ENCODE measurements at places on chromosomes 5 and 9.

- no peak for DNase-seq
These were observed 36.5 kb upstream of the EGFL7 start for GRCh38 chr9:136626066-136626725.

GRCh38 chr5:859391-859790 is 8.6 kb upstream of the ZDHHC11 start:
- DNase-seq: no peak

DNA sequence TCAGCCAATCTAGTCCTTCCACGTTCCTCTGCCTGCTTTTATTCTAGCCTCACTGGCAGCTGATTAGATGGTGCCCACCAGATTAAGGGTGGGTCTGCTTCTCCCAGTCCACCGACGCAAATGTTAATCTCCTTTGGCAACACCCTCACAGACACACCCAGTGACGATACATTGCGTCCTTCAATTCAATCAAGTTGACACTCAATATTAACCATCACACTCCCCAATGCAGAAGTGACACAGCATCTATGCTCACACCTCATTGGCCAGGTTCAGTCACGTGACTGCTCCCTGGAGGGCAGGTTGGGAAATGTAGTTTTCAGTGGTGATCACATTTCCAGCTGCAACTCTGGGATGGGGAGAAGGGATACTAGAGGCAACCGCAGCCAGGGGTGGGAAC is 13.0 kb downstream of the SUSD3 start:
- DNase-seq: no peak

DNA sequence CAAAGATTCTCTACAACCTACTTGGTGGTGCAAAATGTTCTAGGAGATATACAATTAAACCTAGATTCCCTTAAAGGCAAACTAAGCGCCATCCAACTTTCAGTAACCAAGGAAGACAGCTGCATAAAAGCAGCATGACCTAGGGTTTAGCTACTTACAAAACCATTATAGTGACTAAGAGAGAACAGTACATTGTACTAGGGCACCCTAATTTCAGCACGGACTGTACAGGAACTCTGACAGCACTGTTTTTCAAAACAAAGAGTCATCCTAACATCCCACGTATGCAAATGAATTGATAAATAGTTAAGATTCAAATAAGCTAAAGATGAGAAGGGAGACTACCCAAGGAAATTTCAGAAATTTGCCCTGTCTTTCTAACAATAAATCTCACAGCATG is 30.0 kb downstream of the STRBP start:
- no peak for DNase-seq

DNA sequence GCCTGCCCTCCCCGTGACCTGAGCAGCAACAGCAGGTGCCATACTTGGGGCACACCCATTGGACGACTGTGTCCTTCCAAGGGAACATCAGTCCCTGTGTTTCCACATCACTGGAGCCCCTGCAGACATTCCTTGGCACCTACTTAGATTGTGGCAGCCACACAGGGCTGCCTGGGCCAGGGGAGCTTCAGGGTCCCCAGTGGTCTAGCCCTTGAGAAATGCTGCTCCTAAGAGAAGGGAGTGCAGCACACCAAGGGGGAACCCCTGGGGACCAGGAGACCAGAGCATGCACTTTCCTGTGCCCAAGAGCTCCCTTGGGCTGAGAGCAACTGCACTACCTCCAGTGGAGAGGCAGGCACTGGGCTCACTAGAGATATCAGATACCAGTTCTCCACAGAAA is 20.1 kb upstream of the ABLIM3 start:
- no peak for DNase-seq

- DNase-seq: no peak
These were observed 17.0 kb upstream of the UNC5A start for GRCh38 chr5:176793343-176793699.

DNA sequence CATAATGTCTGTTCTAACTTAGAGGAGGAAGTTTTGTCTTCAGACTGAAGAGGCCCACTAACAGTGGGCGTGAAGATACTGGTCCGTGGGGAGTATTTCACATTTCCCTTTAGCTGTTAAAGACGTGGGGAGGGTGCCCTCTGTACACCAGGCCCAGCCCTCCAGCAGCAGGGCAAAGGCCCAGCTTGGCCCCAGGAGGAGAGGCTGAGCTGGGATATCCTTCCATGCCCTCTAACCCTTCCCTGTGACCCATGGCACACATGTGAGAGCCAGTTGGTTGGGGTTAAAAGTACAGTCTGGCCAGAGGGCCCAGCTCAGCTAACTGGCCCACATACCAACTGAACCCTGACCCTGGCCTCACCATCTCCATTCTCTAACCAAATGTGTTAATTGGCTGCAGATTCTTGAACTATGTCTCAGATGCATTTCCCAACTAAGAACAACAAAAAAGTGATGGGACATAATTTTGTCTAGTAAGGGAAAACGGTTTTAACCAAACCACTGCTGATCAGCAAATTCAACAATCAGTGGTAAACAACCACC is 74.4 kb downstream of the LHFPL2 start:
- DNase-seq: no peak

DNA sequence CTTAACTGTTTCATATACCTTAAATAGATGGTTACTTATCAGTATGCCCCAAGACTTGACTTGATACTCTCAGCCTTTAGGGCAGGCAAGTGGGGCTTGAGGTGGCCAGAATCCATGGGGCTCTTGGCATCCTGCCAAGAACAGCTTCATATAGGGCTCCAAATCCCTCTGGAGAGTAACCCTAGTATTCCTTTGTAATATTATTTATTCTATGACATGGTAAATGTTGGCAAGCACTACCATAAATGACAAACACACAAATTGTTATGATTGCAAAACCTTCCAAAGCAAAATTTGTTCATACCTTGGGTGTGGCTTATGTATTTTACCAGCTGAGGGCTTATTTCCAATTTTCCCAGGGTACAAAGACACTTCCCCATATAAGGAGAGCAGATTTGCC is 257.4 kb upstream of the TRPC7 start:
- no peak for DNase-seq

DNA sequence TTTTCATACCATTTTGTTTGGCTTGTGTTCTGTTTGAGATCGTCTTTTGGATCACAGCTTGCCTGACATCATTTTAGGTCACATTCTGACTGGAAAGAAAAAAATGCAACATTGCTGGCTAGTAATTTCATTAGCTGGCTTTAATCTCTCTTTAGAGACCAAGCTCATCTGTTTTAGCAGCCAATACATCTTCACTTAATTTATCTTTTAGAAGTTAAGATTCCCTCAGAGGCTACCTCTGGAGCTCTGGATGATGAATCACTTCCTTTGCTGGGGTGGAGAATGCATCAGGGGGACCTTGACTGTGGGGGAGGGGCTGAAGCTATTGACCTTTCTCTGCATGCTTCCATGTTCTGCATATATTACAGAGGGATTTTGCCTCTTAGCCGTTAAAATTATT is 181.5 kb upstream of the OTULINL start:
- no peak for DNase-seq

DNA sequence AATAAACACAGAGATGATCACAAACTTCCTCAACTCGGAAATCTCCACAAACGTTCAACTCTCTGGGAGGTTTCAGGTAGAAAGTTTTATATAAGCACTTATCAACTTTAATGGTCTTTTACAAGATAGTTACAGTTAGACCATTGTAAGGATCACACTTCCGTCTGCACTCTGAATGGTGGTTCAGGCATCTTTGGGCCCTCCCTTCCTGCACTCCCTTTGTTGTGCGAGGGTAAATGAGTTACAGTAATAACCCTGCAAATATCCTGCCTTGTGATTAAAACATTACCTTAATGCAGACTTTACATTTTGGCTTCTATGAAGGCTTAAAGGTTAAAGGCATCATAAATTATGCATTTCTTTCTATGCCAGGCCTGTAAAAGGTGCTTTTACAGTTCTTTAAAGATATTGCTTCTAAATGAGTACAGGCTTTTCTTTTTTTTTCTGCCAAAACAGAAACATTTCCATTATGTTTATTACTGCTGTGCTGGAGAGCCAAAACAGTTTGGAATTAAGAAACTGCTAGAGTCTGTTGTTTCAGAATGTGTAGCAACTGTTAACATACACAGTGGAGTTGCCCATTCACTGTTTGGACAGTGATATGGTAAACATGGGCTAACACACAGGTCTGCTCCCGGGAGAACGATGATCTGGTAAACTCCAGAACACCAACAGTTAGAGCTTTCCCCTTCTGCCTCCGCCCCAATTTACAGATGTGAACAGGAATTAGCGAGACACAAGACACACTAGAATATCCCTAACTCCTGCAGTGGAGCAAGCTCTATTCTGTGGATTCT is 1.1 kb downstream of the PRUNE2 start:
- DNase-seq: no peak

- no peak for DNase-seq
These were observed 256.8 kb upstream of the TNC start for GRCh38 chr9:115374724-115375268.

DNA sequence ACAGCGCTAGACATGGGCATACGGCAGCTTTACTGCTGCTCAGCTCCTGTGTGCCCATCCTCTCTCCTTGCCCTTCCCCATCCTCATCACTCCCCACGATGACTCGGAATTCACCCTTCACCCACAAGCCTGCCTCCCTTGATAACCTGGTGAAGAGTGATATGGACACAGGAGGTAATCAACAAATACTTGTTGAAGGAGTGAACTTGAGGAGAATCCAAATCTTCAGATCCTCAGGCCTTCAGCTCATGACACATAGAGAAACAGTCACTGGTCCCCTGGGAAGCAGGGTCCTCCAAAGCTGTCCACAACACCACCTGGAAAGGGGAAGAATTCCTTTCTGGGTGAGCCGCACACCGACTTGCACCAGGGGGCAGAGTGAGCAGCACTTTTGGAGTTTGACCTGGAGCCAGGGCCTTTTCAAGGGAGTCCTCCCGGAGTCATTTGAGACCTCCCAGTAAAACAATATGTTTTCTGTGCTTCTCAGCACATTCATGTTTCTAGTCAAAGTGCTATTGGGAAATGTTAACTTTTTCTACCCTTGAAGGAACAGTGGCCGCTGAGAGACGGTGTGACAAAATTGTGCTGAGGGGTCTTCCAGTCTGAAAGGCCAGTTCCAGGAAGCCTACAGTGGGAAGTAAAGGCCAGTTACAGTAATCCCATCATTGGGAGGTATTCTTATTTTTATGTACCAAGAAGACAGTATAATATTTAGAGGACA is 332.3 kb downstream of the CWC27 start:
- peak; percentile 45 for DNase-seq

- DNase-seq: no peak
These were observed 42.2 kb downstream of the PRLR start for GRCh38 chr5:35188031-35188457.

DNA sequence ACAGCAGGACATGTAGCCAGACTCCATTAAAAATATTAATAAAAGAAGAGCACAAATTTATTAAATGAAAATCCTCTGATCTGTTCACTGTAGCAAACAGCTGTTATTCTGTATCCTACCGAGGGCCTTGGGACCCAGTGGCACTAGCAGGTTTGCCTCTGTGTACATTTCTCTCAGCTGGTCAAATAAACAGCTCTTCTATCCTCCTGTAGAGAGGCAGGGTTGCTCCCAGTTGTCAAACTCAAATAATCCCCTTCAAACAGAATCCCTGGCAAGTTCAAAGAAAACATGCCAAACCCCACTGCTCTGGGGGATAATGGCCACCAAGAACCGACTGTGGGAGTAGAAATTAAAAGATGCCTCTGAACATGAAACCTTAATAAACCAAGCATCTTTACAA is 1262.0 kb upstream of the DMAC1 start:
- no peak for DNase-seq

DNA sequence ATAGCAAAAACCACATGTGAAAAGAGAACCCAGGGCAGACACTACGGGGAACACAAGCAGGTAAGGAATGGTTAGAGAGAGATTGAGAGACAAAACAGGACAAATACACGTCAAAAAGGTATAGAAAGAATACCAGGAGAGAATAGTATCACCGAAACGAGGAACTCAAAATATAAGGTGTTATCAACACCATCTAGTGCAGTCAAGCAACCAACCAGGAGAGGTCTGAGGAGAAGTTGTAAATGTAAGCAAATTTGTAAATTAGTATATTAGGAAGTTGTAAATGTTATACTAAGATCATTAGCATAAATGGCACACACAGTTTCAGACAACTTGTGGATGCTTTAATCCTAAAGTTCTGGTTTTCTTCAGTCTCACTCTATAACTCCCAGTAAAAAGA is 355.5 kb downstream of the EBF1 start:
- no peak for DNase-seq

GRCh38 chr5:167642779-167643517 is 648.5 kb upstream of the WWC1 start:
- DNase-seq: no peak

GRCh38 chr5:167381457-167381856 is 910.0 kb upstream of the WWC1 start:
- DNase-seq: no peak

DNA sequence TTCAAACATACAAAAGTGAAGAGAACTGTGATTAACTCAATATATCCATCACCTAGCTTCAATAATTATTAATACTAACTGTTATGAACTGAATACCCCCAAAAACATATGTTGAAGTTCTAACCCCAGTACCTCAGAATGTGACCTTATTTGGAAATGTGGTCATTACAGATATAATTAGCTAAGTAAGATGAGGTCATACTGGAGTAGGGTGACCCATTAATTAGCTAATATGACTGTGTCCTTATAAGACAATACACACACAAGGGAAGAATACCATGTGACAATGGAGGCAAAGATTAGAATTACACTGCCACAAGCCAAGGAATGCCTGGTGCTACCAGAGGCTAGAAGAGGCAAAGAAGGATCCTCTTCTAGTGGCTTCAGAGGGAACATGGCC is 7.8 kb downstream of the RRAGA start:
- DNase-seq: no peak

- no peak for DNase-seq
These were observed 475.6 kb upstream of the PTGER4 start for GRCh38 chr5:40204144-40204543.

GRCh38 chr5:103258957-103259704 is 568 bp downstream of the MACIR start:
- DNase-seq: peak; percentile 69

GRCh38 chr9:75378036-75378435 is 289.7 kb downstream of the OSTF1 start:
- no peak for DNase-seq

- no peak for DNase-seq
These were observed 169.2 kb upstream of the CTNND2 start for GRCh38 chr5:12073426-12073825.

GRCh38 chr9:95004411-95005277 is 278.1 kb downstream of the AOPEP start:
- DNase-seq: peak; percentile 32

Measured in stimulated activated naive CD8-positive, alpha-beta T cell treated with anti-CD3 and anti-CD28 coated beads, Interleukin-15, Interleukin-2, amounts not matched to agents 100 U/mL and 50 U/mL, for 24 hours (primary cell).